Memory B cell (primary cell): ENCODE measurements at places on chromosomes 6 and 20.

GRCh38 chr6:364609-365540 is 26.7 kb upstream of the IRF4 start:
- peaks cover 4% of the 10 kb centered on the region for H3K27me3 ChIP-seq
- peaks cover 32% of the 10 kb centered on the region for H3K4me1 ChIP-seq
- H3K4me3 ChIP-seq = peak overlapping the region; percentile 11
- H3K36me3 ChIP-seq = no peaks in the 10 kb centered on the region

GRCh38 chr6:37531026-37531425 is 31.3 kb upstream of the CCDC167 start:
- peaks cover 12% of the 10 kb centered on the region for H3K4me1 ChIP-seq
- H3K4me3 ChIP-seq = no peak overlapping the region
- no peak overlapping the region for H3K27ac ChIP-seq
- H3K36me3 ChIP-seq = no peaks in the 10 kb centered on the region
- no peak for DNase-seq

DNA sequence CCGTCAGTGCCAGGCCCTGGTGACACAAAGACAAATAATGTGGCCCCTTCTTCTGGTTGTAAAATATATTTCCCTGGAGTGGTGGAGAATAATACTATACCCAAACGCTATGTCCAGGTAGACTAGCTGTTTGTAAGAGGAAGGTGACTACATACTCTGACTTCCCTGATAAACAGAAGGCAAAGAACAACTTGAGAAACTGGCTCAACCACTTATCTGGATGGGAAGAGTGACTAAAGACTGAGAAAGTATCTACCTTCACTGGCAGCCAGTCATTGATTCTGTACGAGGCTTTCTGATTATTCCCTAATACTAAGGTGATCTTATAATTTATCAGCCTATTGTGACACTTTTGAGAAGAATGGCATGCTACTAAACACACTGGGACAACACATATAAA is 569.7 kb downstream of the EPHA7 start:
- H3K27ac ChIP-seq = no peak overlapping the region
- H3K4me3 ChIP-seq = no peak overlapping the region
- no peak for DNase-seq
- no peaks in the 10 kb centered on the region for H3K27me3 ChIP-seq

DNA sequence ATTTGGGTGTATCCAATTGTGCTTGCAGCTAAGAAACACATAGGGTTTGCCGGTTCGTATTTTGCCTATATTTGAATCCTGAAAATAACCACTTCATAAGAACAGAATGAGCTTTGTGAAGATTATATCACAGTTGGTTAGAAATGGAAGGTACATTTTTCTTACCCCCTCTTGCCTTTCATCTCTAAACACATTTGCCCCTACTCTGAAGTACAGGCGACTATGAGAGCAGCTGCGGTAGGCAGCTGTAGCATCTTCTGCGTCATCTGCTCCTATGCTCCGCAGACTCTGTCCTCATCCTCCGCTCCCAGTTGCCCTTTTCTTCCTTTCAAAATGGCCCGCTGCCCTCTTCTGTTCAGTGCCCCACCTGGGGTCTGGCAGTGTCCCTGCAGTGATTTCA is 47.6 kb upstream of the REV3L start:
- no peaks in the 10 kb centered on the region for H3K36me3 ChIP-seq
- no peak overlapping the region for H3K4me3 ChIP-seq
- no peaks in the 10 kb centered on the region for H3K27me3 ChIP-seq
- peaks cover 6% of the 10 kb centered on the region for H3K4me1 ChIP-seq
- H3K27ac ChIP-seq = no peak overlapping the region
